HFFc6 (cell line): ENCODE measurements at places on chromosomes 3 and 15.

GRCh38 chr3:131568460-131568859, 65.7 kb upstream of the MRPL3 start:
- DNase-seq = no peak

- DNase-seq = no peak
These were observed 354.1 kb downstream of the SHQ1 start for GRCh38 chr3:72494130-72494529.

DNA sequence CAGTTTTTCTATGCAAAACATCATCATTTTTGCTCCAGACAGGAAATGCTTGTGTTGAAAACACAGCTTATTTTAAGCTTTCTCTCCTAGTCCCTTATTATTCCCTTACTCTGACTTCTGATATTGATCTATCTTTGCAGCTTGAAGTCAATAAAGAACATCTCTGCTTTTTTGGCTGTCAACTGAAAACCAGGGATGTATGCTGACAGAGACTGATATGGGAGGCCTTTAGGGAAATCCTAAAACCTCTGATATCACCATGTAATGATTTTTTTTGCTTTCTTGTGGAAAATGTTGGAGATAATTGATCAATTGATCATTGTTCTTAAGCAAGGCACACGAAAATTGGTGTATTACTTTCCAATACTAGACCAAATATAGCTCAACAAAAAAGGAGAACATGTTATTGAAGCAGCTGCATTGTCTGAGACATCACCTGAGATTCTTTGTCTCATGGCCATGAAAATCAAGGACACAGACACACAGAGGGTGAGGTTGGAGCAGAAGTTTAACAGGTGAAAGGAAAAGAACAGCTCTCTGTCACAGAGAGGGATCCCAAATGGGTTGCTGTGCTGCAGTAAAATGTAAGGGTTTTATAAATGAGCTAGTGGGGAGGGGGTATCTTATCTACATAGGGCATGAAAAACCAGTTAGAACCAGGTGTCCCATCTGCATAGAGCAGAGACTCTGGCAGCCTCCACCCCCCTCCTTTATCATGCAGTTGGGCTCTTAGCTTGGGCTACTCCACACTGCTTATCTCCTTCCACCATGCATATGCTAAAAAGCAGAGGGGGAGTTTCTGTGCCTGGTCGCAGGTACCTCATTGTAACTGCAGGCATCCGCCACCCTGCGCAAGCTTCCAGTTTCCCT, 17.0 kb upstream of the SENP7 start:
- no peak for DNase-seq

DNA sequence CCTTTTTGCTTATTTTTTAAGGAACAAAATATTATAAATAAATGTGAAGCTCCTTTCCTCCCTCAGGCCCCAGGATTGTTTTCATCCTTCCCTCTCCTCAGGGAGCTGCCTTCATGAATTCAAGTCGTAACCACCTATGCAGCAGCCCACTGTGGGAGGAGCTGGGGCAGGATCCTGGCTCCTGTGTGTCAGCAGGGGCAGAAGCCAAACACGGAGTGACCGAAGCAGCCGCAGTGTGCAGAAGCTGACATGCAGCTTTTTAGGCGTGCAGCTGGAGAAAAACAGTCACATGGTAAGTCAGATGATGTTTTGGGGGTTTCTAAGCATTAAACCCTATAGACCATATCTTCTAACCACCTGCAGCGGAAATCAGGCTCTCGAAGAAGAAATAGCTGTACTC, 231.3 kb downstream of the OCA2 start:
- DNase-seq = no peak

DNA sequence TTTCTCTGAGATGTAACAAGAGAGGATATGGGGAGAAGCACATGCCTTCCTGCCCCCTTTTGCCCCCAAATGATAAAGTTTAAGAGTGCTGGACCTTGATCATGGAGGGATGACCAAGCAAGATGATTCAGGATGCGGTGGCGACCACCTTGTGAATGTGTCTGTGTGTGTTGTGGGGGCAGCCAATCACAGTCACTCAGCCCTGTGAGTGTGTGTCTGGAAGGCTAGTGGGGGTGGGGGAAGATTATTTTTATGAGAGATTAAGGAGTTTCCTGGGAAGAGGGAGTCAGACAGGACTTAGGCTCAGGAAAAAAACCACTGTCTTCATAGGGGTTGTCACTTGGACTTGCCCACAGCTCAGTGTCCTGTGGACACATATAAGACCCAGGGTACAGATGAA, 57.8 kb upstream of the KY start:
- peak; percentile 53 for DNase-seq

DNA sequence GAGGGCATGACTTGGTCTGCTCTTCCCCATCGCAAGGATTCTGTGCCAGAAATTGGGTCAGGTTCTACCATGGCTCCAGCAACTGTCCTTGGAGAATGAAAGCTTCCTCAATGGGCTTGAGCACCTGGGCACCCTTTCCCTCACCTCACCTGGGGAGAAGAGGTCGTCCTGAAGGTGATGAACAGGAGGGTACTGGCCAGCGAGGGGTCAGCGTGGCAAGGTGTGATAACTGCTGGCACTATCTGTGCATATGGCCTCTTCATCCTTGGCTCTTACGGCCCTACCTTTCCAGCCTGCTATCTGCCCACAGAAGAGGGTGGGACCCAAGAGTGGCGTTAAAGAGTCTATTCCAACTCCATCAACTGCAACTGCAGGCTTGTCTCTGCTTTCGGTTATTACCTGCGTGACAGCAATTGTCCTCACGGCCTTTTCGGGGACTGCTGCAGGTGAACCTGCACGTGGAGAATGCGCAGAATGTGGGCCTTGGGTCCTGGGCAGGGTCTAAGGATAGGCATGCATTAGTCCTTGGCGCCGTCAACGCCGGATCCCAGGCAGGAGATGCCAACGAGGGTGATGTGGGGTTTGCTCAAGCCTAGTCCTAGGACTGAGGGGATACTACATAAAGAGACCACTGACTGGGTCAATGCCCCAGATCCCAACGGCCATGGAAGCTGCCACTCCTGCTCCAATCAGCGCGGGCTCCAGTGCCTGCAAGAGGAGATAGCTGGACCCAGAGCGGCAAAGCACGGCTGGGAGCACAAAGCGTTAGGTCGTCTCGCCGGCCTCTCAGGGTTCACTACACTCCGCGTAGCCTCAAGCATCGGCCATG, 625 bp upstream of the RBM15B start:
- no peak for DNase-seq

DNA sequence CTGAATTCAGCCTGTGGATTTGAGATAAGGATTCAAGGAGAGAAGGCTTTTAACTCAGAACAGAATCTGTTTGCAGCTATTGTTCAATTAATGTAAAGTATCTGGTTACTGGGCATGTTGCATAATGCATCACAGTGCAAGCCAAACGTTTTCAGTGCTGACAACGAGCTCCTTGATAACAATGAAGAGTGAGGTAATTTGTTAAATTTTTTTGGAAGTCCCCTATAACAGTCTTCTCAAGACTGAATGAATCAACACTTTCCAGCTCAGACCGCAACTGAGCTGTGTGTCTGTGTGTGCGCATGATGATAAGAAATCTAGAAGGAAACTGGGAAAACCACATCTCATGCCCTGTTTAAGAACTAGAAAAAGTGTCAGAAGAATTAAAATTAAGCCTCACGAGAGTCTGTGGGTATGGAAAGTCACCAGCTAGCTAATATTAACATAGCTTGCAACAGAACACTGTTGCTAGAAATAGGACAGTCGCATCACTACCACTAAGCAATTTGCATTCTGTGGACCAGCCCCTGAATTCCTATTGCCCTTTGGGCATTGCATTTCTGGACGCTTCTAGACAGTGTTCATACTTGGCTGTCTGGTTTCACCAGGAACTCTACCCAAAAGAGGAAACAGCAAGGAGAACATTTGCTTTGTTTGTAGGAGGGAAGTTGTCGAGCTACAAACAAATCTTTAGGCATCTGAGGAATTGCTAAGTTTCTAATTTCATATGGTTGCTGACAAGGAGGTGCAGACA, 43.7 kb upstream of the ATP2C1 start:
- DNase-seq = no peak

DNA sequence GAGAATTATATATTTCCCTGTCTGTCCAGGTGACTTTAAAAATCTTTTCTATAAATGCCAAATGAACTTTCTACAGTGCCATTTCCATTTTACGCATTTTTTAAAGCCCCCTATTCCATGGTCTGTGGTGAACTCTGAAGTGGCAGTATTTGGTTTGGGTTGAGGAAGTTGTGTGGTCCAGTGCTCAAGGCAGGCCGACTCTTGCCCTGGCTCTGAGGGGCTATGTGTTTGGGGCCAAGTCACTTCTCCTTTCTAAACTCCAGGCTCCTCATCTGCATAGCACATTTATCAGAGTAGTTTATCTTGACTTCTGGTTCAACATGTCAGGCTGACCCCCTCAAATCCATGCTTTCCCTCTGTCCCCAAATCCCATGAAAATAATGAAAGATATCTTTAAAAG, 14.1 kb downstream of the TTC21A start:
- no peak for DNase-seq

DNA sequence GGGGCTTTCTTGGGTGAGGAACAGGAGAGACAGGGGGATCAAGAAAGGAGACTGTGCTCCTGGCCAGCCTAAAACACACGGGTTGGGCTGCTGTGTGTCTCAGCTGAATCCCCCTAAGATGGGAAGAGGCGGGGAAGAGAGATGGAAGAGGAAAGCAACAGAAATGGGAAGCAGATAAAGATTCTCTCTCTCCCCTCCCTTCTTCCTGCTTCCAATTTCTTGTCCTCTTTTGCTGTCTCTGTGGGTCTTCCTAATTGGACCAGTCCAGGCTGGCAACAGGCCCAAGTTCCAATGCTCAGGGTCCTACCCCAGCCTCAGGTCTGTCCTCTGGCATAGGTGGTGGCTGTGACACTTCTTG, 7.1 kb downstream of the ISLR2 start:
- no peak for DNase-seq

DNA sequence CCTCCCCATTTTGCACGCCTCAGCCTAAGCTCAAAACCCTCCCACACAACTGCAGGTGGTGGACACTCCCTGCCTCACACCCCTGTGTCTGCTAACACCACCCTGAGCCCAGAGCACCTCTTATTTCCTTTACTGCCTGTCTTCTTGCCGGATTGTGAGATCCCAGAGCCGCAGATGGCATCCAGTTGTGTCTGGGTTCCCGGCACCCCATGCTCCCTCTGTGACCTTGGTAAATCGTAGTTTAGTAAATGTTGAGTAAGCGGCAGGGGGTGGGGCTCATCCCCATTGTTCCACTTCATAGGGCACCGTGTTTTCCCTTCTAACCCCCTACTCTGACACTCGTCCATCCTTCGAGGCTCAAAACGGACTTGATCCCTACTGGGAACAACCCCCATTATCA, 14.9 kb downstream of the SPINT1 start:
- no peak for DNase-seq

DNA sequence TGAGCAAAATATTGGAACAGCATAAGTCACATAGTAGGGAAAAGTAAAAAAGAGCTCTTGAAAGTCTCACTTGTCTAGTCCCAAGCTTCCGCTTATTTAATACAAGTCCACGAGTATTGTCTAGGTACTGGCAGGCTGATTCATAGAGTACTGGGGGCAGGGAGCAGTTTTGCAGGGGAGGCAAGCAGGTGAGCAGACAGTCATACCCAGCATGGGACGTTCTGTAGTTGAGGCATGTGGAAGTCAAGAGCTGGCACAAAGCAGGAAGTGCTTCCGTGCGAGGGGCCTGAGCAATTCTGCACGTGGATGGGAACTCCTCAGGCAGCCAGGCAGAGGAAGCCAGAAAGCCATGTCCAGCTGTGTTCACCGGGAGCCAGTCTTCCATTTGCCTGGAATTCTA, 287.6 kb downstream of the EPHB1 start:
- no peak for DNase-seq

- no peak for DNase-seq
These were observed 207.6 kb downstream of the GAP43 start for GRCh38 chr3:115830764-115831395.

- no peak for DNase-seq
These were observed 40.4 kb downstream of the DNAJB8 start for GRCh38 chr3:128426128-128426921.

- DNase-seq = peak; percentile 64
These were observed 35.2 kb downstream of the GLB1 start for GRCh38 chr3:33061782-33062181.

DNA sequence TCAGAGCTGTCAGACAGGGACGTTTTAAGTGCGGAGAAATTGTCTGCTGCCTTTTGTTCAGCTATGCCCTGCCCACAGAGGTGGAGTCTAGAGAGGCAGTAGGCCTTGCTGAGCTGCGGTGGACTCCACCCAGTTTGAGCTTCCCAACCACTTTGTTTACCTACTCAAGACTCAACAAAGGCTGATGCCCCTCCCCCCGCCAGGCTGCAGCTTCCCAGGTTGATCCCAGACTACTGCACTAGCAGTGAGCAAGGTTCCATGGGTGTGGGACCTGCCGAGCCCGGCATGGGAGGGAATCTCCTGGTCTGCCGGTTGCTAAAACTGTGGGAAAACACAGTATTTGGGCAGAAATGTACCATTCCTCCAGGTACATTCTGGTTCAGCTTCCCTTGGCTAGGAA, 282.1 kb downstream of the VGLL3 start:
- DNase-seq = no peak

- no peak for DNase-seq
These were observed 288.8 kb downstream of the CNTN6 start for GRCh38 chr3:1381647-1382036.

GRCh38 chr3:115804200-115804599, 180.9 kb downstream of the GAP43 start:
- DNase-seq = no peak

DNA sequence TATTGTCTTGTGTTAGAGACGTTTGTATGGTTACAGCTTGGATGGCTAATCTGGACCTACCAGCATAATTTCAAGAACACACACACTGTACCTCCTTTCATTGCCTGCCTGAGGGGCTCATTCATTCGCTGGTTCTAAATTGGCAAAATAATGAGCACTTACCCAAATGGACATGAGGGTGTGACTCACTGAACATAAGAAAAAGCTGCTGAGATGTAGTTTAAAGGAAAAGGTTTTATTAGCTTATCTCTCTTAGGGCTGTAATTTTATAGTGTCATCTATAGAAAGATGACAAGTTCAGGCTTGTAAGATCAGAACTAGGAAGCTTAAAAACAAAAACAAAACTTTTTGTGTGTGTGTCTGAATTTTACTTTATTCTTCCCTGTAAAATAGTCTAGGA, 120.7 kb upstream of the WNT7A start:
- DNase-seq = no peak
